ENCODE measurements at places on chromosomes 16 and 17. TPM values are rescaled to one million over a fixed set of nuclear protein-coding genes. Genes with fewer than 3 reads are reported as not detected.

Gene CES5A
- 0.34 TPM for total RNA-seq

Gene PNMT
- 3.8 TPM for total RNA-seq

Gene TLCD3B
- not detected for total RNA-seq

Gene GP1BA
- not detected for total RNA-seq

Gene PROCA1
- total RNA-seq, result 3.3 TPM

Gene WNT3
- total RNA-seq, result 26.7 TPM

Gene PPY
- total RNA-seq, result not detected

Gene IL21R
- 0.58 TPM for total RNA-seq

Gene KIAA0753
- 15.4 TPM for total RNA-seq

Gene MT1M
- total RNA-seq, result 29.7 TPM

Gene IL34
- 111 TPM for total RNA-seq

Gene FBXW10B
- 1.3 TPM for total RNA-seq

Gene RUNDC1
- total RNA-seq, result 16.0 TPM

Gene ACSM2A
- total RNA-seq, result not detected

Gene DYNLL2
- total RNA-seq, result 9.7 TPM

Gene TMED6
- not detected for total RNA-seq

Gene SLC2A4
- 6.1 TPM for total RNA-seq

Gene KRTAP9-4
- 0.37 TPM for total RNA-seq

Gene WNT9B
- 1.1 TPM for total RNA-seq

Gene TNFRSF13B
- total RNA-seq, result not detected

Gene KATNIP
- total RNA-seq, result 25.7 TPM

Gene PGP
- 12.8 TPM for total RNA-seq

All from lower leg skin (tissue), 4 donors.